Upper lobe of right lung (tissue), 1 donor: ENCODE measurements at places on chromosomes 12 and 14.

DNA sequence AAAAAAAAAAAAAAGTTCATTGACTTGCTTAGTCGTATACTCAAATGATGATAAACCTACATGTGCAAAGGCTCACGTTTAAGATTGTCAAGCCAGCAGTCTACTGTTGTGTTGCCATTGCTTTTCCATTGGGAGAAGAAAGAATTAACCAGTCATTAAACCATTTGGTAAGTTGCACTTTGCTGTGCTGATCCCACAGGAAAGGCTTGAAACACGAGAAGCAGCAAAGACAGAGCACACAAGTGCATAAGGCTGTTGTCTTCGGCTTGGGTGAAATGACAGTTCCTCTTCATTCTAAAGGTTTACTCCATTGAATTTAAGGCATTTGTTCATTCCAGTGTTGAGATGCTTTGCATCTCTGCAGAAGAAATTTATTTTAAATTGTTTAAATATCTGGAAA is 50.1 kb downstream of the ZC3H14 start:
- no peaks in the 10 kb centered on the region for H3K27me3 ChIP-seq
- H3K36me3 ChIP-seq: peaks cover 61% of the 10 kb centered on the region
- H3K4me1 ChIP-seq: peaks cover 8% of the 10 kb centered on the region

GRCh38 chr12:100643246-100643645 is 69.8 kb downstream of the GAS2L3 start:
- no peak overlapping the region for H3K4me3 ChIP-seq
- no peaks in the 10 kb centered on the region for H3K27me3 ChIP-seq
- H3K4me1 ChIP-seq: no peaks in the 10 kb centered on the region
- H3K36me3 ChIP-seq: no peaks in the 10 kb centered on the region
- H3K27ac ChIP-seq: no peak overlapping the region

DNA sequence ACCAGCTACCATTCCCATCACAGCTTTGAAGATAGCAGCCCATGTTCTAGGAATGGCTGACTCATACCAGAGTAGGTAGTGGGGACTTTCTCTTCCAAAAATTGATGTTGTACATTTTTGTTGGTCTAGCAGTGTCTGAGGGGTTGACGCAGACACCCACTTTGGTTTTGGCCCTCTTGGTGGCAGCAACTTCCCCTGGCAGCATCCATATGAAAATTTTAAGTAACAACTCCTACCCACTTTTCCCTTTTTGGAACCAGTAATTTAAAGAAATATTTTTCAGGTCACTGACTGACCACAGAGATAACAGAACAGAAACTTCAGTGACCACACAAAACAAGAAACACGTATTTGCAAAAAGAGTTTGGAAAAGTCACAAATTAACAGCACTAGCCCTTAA is 162.0 kb upstream of the TMCC3 start:
- no peaks in the 10 kb centered on the region for H3K36me3 ChIP-seq
- H3K27me3 ChIP-seq: no peaks in the 10 kb centered on the region
- no peak overlapping the region for H3K27ac ChIP-seq
- no peak overlapping the region for H3K4me3 ChIP-seq

- H3K36me3 ChIP-seq: peaks cover 93% of the 10 kb centered on the region
- no peak overlapping the region for H3K4me3 ChIP-seq
- H3K4me1 ChIP-seq: peaks cover 13% of the 10 kb centered on the region
- no peak for DNase-seq
- H3K27ac ChIP-seq: no peak overlapping the region
Observed at GRCh38 chr12:96015672-96016071, 19.5 kb upstream of the HAL start.

- H3K27me3 ChIP-seq: no peaks in the 10 kb centered on the region
- no peak overlapping the region for H3K27ac ChIP-seq
- no peaks in the 10 kb centered on the region for H3K36me3 ChIP-seq
- H3K4me1 ChIP-seq: no peaks in the 10 kb centered on the region
- H3K4me3 ChIP-seq: no peak overlapping the region
Observed at GRCh38 chr14:97705107-97705506, 907.9 kb downstream of the VRK1 start.

GRCh38 chr12:53626702-53627169 is 554 bp upstream of the ATF7 start:
- no peaks in the 10 kb centered on the region for H3K36me3 ChIP-seq
- H3K27ac ChIP-seq: peak overlapping the region; percentile 98
- H3K4me3 ChIP-seq: peak overlapping the region; percentile 71
- no peak for DNase-seq
- H3K4me1 ChIP-seq: peaks cover 20% of the 10 kb centered on the region

- peak overlapping the region; percentile 71 for H3K27ac ChIP-seq
- H3K36me3 ChIP-seq: no peaks in the 10 kb centered on the region
- no peaks in the 10 kb centered on the region for H3K27me3 ChIP-seq
- DNase-seq: no peak
- H3K4me1 ChIP-seq: peaks cover 44% of the 10 kb centered on the region
- H3K4me3 ChIP-seq: no peak overlapping the region
Observed at GRCh38 chr14:74599946-74600345, 12.1 kb downstream of the LTBP2 start.

DNA sequence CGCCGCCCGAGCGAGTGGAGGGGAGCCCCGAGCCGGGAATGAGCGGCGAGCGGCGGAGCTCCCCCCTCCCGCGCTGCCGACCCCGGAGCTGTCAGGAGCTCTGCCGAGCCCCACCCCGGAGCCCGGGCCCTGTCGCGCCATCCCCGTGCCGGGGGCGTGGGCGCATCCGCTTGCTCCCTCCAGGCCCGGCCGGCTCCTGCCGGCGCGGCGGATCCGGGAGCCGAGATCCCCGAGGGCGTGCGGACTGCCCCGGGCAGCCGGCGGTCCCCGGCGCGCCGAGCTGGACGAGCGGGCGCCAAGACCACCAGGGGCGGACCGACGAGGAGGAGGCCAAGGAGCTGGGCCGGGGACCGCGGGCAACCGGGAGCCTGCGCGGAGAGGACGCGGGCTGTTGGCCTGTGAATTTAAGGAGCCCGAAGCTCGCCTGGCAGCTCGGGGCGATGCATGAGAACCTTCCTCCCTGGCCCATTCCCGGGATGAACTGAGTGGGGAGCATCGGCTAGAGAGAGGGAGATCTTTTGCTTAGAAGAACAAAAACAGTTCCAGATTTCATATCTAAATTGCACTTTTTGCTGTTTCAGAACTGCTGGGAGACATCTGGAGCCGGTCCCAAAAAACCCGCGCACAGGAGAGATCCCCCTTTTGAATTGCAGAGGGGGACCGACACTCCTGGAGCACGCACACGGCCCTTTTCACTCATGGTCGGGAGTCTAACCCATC is 2.0 kb downstream of the PTHLH start:
- H3K4me3 ChIP-seq: peak overlapping the region; percentile 48
- H3K27me3 ChIP-seq: peaks cover 52% of the 10 kb centered on the region
- DNase-seq: no peak

GRCh38 chr12:11635341-11635740 is 14.1 kb upstream of the ETV6 start:
- H3K27ac ChIP-seq: no peak overlapping the region
- H3K4me1 ChIP-seq: no peaks in the 10 kb centered on the region
- H3K27me3 ChIP-seq: no peaks in the 10 kb centered on the region
- no peak for DNase-seq

GRCh38 chr12:69566603-69567002 is 18.7 kb upstream of the CCT2 start:
- H3K27ac ChIP-seq: no peak overlapping the region
- H3K36me3 ChIP-seq: peaks cover 40% of the 10 kb centered on the region
- DNase-seq: no peak
- no peaks in the 10 kb centered on the region for H3K27me3 ChIP-seq
- no peaks in the 10 kb centered on the region for H3K4me1 ChIP-seq

GRCh38 chr12:46926526-46926925 is 100.7 kb upstream of the SLC38A4 start:
- H3K4me1 ChIP-seq: peaks cover under 1% of the 10 kb centered on the region
- no peaks in the 10 kb centered on the region for H3K27me3 ChIP-seq
- no peaks in the 10 kb centered on the region for H3K36me3 ChIP-seq
- H3K4me3 ChIP-seq: no peak overlapping the region
- H3K27ac ChIP-seq: no peak overlapping the region

DNA sequence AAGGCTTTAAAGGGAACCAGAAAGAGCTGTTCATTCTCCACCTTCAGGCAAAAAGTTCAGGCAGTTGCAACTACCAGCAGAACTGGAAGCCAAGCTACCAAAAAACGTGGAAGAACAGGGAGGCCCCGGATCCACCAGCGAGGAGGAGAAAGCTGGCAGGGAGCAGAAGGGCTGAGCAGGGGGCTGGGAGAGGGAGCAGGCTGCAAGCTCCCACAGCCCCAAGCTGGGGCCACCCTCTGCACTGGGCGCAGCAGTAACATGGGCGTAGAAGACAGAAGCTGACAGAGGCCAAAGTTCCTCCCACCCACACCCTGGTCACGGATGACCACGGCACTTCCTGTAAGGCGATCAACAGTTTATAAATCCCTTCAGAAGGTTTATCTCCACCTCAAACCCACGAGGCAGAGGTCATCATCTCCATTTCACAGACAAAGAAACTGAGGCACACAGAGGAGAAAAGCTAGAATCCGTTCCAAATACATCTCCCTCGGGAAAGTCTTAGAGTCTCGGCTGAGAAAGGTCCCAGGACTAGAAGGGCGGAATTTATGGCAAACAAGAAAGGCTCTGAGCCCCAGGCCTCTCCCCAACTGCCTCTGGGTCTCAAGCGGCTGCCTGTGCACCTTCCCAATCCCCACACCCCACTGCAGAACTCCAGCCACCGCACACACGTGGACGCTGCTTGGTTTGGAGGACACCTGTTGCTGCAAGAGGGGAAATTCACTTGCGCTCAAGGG is 1.8 kb downstream of the CCDC85C start:
- H3K27ac ChIP-seq: peak overlapping the region; percentile 74
- DNase-seq: peak; percentile 79
- peaks cover 39% of the 10 kb centered on the region for H3K4me1 ChIP-seq
- H3K36me3 ChIP-seq: no peaks in the 10 kb centered on the region
- H3K27me3 ChIP-seq: no peaks in the 10 kb centered on the region
- H3K4me3 ChIP-seq: peak overlapping the region; percentile 58

DNA sequence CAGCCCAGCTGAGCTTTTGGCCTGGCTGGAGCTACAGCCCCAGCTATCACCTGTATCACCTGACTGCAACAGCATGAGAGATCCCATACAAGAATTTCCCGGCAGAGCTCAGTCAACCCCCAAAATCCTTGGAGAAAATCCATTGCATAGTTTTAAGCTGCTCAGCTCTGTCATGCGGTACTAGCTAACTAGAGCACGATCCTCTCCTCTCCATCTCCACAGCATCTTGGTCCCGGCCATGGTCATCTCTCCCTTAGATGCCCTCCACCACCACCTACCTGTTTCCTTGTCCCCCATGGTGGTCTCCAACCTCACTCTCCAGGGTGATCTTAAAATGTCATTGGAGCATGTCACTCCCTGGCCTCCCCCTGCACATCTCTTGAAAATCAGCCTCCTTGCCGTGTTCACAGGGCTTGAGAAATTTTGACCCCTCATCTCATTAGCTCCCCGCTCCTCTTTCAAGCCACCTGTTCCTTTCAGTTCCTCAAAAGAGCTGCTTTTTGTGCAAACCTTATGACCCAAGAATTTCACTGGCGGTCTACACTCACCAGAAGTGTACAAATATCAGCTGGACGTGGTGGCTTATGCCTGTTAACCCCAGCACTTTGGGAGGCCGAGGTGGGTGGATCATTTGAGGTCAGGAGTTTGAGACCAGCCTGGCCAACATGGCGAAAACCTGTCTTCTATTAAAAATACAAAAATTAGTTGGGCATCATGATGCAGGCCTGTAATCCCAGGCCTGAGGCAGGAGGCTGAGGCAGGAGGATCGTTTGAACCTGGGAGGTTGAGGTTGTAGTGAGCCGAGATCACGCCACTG is 8.1 kb upstream of the CLMN start:
- H3K36me3 ChIP-seq: no peaks in the 10 kb centered on the region
- no peaks in the 10 kb centered on the region for H3K27me3 ChIP-seq
- no peak overlapping the region for H3K4me3 ChIP-seq
- no peak overlapping the region for H3K27ac ChIP-seq

DNA sequence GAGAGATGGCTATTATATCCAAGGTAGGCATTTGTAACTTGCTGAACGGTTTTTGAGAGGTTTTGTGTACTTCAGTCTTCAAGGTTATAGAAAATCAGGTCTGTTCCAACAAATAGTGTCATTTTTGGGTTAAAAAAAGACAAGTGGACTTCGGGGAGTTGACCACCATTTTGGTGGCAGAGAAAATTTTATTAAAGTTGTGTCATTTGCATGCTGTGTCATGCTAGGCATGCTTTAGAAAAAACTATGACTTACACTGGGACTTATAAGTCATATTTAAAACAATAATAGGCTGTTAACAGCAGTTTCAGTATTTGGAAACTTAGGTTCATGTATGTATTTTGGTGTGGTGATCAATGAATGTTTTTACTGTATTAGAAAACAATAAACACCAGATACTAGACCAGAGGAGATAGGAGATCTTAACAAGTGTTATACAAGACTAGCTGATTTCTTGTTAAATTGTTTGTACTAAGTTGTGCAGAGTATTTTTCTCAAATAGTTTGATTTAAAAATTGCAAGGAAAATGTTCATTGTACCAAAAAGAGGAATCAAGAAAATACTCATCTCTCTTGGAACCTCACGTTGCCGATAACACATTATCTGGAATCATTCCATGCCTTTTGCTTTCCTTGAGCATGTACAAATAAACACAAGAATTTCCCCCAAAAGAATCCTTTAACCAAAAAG is 1.4 kb downstream of the RAN start:
- peaks cover 14% of the 10 kb centered on the region for H3K4me1 ChIP-seq
- DNase-seq: no peak
- no peak overlapping the region for H3K27ac ChIP-seq

DNA sequence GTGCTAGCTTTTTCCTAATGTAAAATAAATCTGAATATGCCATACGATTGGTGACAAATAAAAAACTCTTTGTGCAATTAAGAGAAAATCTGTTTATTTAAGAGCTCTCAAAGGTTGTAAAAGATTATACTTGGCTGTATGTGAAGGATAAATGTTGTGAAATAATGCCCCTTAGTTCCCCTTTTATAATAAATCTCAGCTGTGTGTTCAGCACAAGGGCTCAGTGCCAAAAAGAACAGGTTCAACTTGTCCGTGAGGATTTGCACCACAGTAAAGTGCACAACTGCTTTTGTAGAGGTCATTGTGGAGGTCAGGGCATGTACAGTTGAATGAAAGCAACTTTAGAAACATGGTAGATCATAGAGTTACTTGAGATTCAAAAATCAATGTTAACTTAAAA is 118.6 kb downstream of the TRMT5 start:
- peak overlapping the region; percentile 47 for H3K27ac ChIP-seq
- peaks cover 18% of the 10 kb centered on the region for H3K4me1 ChIP-seq
- H3K27me3 ChIP-seq: no peaks in the 10 kb centered on the region
- no peak for DNase-seq
- H3K4me3 ChIP-seq: no peak overlapping the region
